ENCODE measurements at places on chromosomes 13 and 19. TPM values are rescaled to one million over a fixed set of nuclear protein-coding genes. Genes with fewer than 3 reads are reported as not detected.

DNA sequence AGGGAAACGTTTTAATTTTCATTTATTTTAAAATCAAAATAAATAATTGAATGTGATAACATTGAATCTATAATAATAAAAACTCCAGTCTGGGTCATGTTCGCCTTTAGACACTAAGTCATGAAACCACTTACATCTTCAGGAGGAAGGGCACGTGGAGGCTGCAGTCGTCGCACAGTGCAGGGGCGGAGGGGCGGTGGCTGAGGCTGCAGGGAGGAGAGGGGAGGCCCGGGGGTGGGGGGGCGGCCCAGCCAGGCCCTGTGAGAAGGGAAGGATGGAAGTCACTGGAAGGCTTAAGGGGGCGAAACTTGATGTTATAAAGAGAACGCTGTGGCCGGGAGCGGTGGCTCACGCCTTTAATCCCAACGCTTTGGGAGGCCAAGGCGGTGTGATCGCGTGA is 14.9 kb upstream of the LATS2 start:
- no peak overlapping the region for H3K27ac ChIP-seq
- no peak for DNase-seq
- H3K27me3 ChIP-seq = no peaks in the 10 kb centered on the region
- peaks cover 12% of the 10 kb centered on the region for H3K4me1 ChIP-seq
- H3K4me3 ChIP-seq = no peak overlapping the region

- no peaks in the 10 kb centered on the region for H3K36me3 ChIP-seq
- no peaks in the 10 kb centered on the region for H3K27me3 ChIP-seq
- no peak overlapping the region for H3K27ac ChIP-seq
These were observed 31.3 kb downstream of the UBL3 start for GRCh38 chr13:29819143-29819542.

DNA sequence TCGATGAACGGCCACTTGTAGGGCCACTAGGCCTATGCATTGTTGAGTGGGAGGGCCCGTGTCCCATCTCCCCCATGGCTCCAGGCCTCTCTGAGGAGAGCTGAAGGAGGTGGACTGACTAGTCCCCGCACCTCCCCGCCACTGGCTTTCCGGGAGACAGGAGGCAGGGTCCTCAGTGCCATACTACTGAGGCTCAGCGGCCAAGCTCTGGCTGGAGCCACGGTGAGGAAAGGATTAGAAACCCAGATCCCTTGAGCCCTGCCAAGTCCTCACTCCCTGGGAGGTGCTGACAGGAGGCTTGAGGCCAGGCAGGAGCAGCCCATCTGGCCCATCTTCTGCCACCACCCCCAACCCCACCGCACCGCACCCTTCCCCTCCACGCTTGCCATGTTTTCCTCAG is 29.0 kb downstream of the CCDC8 start:
- H3K36me3 ChIP-seq = peaks cover 38% of the 10 kb centered on the region
- H3K4me3 ChIP-seq = no peak overlapping the region
- no peak overlapping the region for H3K27ac ChIP-seq

PSG6 gene
- total RNA-seq = not detected

DNA sequence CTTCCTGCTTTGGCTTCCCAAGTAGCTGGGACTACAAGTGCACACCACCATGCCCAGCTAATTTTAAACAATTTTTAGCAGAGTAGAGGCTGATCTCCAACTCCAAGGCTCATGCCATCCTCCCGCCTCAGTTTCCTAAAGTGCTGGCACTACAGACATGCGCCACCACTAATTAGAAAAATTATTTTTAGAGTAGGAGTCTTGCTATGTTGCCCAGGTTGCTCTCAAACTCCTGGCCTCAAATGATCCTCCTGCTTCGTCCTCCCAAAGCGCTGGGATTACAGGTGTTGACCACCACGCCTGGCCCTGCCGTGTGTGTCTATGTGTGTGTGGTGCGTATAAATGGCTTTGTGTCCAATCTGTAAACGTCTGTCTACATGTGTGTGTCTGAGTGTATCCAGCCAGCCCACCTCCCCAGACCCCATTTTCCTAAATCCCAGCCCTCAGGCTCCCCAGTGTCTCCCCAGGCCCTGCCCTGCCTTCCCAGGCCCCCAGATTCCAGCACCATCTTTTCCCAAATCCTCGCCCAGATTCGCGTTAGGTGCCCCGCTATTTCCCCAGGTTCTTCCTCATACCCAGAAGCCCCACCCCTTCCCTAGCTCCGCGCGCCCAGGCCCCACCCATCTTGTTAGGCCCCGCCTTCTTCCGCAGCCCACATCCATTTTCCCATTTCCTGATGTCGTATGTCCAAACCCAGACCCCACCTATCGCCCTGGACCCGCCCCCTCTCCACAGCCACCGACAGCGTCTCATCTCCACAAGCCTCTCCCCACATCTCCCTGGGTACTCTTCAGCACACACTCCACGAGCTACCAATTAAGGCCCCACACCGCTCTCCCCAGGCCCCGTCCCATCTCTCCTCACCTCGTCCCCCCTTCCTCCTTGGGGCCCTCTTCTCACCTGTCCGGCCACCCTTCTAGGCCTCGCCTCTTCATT is 24.9 kb downstream of the SLC8A2 start:
- peaks cover 31% of the 10 kb centered on the region for H3K27me3 ChIP-seq
- peaks cover 45% of the 10 kb centered on the region for H3K4me1 ChIP-seq
- no peak for DNase-seq
- peak overlapping the region; percentile 21 for H3K4me3 ChIP-seq
- no peaks in the 10 kb centered on the region for H3K36me3 ChIP-seq

GRCh38 chr13:113105032-113105920 is at the start of gene F7:
TSS of gene F7 (plus strand) at chr13:113105791. CDS start at chr13:113105842, 51 bp downstream.
- no peak within 1 kb of the TSS for H3K4me3 ChIP-seq
- H3K27ac ChIP-seq = no peak within 1 kb of the TSS
- no peaks in the 10 kb centered on the region for H3K36me3 ChIP-seq
- H3K4me1 ChIP-seq = no peaks in the 10 kb centered on the region

GRCh38 chr13:50812242-50812641 is 31.2 kb downstream of the DLEU7 start:
- no peaks in the 10 kb centered on the region for H3K4me1 ChIP-seq
- no peak overlapping the region for H3K4me3 ChIP-seq
- no peak overlapping the region for H3K27ac ChIP-seq
- DNase-seq = no peak
- no peaks in the 10 kb centered on the region for H3K27me3 ChIP-seq
- H3K36me3 ChIP-seq = no peaks in the 10 kb centered on the region

- no peak overlapping the region for H3K27ac ChIP-seq
- peaks cover 13% of the 10 kb centered on the region for H3K36me3 ChIP-seq
- H3K4me3 ChIP-seq = no peak overlapping the region
- H3K4me1 ChIP-seq = no peaks in the 10 kb centered on the region
- H3K27me3 ChIP-seq = no peaks in the 10 kb centered on the region
These were observed 74.7 kb upstream of the TEX29 start for GRCh38 chr13:111245576-111246384.

ITGBL1 gene
- total RNA-seq = not detected

- no peak overlapping the region for H3K4me3 ChIP-seq
- no peaks in the 10 kb centered on the region for H3K27me3 ChIP-seq
- no peak overlapping the region for H3K27ac ChIP-seq
- H3K4me1 ChIP-seq = no peaks in the 10 kb centered on the region
- DNase-seq = no peak
- H3K36me3 ChIP-seq = no peaks in the 10 kb centered on the region
These were observed 55.0 kb downstream of the DCLK1 start for GRCh38 chr13:36076211-36076610.

DNA sequence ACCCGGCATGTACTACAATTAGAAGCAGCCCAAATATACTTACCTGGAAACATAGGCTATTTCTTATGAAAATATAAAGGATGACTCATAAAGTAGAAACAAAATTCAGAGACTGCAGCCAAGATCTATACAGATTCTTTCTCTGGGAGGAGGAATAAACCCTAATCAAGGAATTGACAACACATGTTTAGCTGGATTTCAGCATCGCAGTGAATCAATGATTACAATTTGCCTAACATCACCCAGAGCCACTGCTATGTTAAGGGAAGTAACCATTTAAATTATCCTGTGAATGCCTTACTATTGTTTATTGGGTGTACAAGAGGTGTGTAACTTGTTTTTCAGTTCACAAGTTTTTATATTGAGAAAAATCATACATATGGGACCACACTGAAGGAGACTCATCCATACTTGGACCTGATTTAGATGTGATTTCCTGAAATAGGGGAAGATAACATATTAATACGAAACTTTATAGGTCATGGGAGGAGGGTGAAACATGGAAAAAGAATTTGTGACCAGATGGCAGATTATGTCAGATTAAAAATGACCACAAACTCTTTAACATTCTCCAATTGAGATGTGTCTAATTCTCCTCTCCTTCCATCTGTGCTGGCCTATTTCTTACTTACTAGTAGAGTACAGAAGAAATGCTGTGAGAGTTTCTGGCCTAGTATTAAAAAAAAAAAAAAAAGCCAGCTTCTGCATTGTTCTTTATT is 1168.4 kb downstream of the SLITRK1 start:
- no peak for DNase-seq
- no peak overlapping the region for H3K4me3 ChIP-seq
- no peaks in the 10 kb centered on the region for H3K27me3 ChIP-seq
- no peaks in the 10 kb centered on the region for H3K36me3 ChIP-seq

GRCh38 chr13:113402471-113403254 is 38.7 kb upstream of the GRTP1 start:
- H3K4me1 ChIP-seq = no peaks in the 10 kb centered on the region
- H3K4me3 ChIP-seq = no peak overlapping the region
- no peak overlapping the region for H3K27ac ChIP-seq
- DNase-seq = no peak
- no peaks in the 10 kb centered on the region for H3K27me3 ChIP-seq

DNA sequence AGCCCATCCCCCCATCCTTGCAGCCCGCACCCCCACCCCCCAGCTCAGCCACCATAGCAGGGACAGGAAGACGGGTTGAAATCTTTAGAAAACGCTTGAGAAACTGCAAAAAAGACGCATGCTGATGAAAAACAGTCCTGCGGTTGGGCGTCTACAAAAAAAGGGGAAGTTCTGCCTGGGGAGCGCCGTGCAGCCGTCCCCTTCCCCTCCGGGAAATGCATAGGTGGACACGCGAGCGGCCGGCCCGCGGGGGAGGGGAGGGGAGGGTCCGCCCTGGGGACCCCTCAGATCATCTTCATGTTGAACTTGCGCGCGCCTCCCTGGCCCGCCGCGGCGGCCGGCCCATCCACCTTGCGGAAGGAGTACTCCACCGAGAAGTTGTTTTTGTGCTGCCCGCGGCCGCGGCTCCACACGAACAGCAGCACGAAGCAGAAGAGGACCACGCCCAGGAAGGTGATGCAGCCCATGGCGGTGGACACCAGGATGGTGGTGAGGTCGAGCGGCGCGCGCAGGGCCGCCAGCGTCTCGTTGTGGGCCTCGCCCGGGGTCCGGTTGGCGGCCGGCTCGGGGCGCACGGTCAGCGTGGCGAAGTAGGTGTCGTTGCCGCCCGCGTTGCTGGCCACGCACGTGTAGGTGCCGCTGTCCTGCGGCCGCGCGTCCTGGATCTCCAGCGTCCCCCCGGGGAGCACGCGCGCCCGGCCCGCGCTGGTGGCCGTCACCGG is 7.9 kb upstream of the PEAK3 start:
- no peak for DNase-seq
- peak overlapping the region; percentile 81 for H3K4me3 ChIP-seq
- H3K4me1 ChIP-seq = peaks cover 18% of the 10 kb centered on the region
- H3K27ac ChIP-seq = peak overlapping the region; percentile 36
- H3K36me3 ChIP-seq = no peaks in the 10 kb centered on the region

GFY gene
- not detected for total RNA-seq

DNA sequence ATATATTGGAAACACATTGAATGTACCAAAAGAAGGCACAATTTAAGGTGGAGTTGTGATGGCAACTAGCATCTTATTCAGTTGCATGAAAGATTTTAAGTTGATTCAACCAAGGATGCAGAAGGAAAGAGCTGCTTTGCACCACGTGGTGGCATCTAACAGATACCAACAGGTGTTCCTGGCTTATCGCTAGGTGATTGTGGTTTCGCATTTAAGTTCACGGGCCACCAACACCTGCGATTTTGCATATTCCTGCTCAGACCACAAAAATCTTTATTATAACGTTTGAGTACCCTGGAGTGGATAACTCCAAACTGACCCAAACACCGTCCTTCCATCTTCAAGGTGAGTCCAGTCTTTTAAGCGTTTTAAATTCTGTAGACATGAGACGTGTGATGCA is 45.3 kb downstream of the RGCC start:
- H3K36me3 ChIP-seq = no peaks in the 10 kb centered on the region
- no peak for DNase-seq
- no peaks in the 10 kb centered on the region for H3K27me3 ChIP-seq
- H3K4me1 ChIP-seq = peaks cover 43% of the 10 kb centered on the region
- no peak overlapping the region for H3K4me3 ChIP-seq

- H3K4me3 ChIP-seq = no peak overlapping the region
- no peaks in the 10 kb centered on the region for H3K36me3 ChIP-seq
- no peak for DNase-seq
- no peaks in the 10 kb centered on the region for H3K27me3 ChIP-seq
- H3K4me1 ChIP-seq = no peaks in the 10 kb centered on the region
- H3K27ac ChIP-seq = no peak overlapping the region
These were observed 107.1 kb downstream of the UBL3 start for GRCh38 chr13:29743201-29743786.

- H3K36me3 ChIP-seq = no peaks in the 10 kb centered on the region
- H3K27ac ChIP-seq = no peak overlapping the region
- no peak overlapping the region for H3K4me3 ChIP-seq
- H3K27me3 ChIP-seq = no peaks in the 10 kb centered on the region
- no peak for DNase-seq
These were observed 29.6 kb upstream of the TNFSF11 start for GRCh38 chr13:42544246-42544926.

- no peaks in the 10 kb centered on the region for H3K27me3 ChIP-seq
- no peaks in the 10 kb centered on the region for H3K36me3 ChIP-seq
- DNase-seq = no peak
- no peak overlapping the region for H3K27ac ChIP-seq
- H3K4me1 ChIP-seq = no peaks in the 10 kb centered on the region
These were observed 45.9 kb upstream of the AMER2 start for GRCh38 chr13:25218019-25218418.
